CD4-positive, alpha-beta T cell treated with Interleukin-17A for 1 hour (primary cell): ENCODE measurements at places on chromosomes 16 and 17.

- DNase-seq, result no peak
These were observed 223.1 kb downstream of the SEC14L1 start for GRCh38 chr17:77363821-77364361.

DNA sequence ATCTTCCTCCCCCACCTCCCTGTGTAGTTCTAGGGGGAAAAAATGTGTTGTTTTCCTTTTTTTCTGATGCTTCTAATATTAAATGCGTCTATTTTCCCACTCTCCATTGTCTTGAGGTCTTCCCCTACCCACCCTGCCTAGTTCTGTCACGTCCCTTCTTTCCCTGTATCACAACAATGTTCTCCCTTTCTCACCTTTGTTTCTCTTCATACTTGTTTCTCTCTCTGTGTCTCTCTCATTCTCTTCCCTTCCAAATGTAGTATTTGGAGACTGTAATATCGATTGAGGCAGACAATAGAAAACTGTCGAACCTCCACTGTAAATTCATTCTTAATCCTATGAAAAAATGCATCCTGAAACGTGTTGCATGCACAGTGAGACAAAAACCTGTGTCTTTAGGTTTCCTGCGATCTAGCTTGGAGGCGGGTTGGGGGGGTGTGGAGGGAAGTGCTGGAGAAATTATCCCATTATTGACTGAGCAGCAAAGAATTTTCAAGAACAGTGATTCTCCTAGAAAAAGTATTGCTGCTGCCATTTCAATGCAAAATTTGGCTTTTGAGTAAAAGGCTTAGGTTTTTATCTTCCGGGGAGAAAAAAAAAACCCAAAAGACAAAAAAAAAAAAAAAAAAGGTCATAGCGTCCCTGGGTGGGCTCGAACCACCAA lies 1.3 kb upstream of the PSMB3 start:
- DNase-seq, result no peak

- no peak for DNase-seq
These were observed 393.5 kb downstream of the UTP18 start for GRCh38 chr17:51653878-51654277.

DNA sequence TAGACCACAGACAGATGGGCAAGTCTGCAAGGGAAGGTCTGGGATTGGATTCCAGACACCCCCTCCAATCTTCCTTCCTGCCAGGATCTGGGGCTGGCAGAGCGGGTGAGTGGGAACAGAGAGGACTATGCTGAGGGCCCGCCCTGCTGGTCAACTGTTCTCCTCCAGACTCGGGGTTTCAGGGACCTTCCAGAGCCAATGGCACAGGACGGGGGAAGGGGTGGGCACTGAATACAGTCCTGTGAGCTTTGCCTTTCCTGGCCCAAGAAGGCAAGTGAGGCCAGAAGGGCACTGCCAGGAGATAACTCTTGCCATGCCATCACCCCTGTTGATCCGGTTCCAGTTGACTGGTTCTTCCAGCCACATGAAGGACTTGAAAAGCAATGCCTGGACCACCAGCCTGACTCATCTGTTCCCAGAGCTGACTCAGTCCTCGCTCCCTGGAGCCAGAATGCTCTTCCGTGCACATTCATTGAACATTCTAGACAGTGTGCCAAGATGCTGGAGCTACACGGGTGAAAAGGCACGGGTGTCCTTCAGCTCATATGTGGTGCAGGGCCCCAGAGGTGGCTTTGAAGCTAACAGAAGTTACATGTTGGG lies 533 bp upstream of the MEFV start:
- DNase-seq, result no peak
